ENCODE measurements at places on chromosomes 5 and 9. TPM values are rescaled to one million over a fixed set of nuclear protein-coding genes. Genes with fewer than 3 reads are reported as not detected.

Gene GARIN3
- not detected for total RNA-seq

Gene SNCAIP
- total RNA-seq = 0.50 TPM

Gene PDLIM4
- total RNA-seq = 0.93 TPM

Gene CLPTM1L
- 255 TPM for total RNA-seq

Gene RXFP3
- total RNA-seq = not detected

Gene F12
- 256 TPM for total RNA-seq

Gene GPX8
- total RNA-seq = 1.0 TPM

Gene DCAF12
- 19.1 TPM for total RNA-seq

Gene TXNDC8
- total RNA-seq = not detected

Gene CDO1
- 472 TPM for total RNA-seq

Gene IER5L
- 3.0 TPM for total RNA-seq

- no peak overlapping the region for H3K27ac ChIP-seq
- DNase-seq = no peak
- no peak overlapping the region for H3K4me3 ChIP-seq
These were observed 106.5 kb upstream of the PRRC1 start for GRCh38 chr5:127410959-127411358.

- no peak for DNase-seq
- no peak overlapping the region for H3K27ac ChIP-seq
- no peak overlapping the region for H3K4me3 ChIP-seq
- no peaks in the 10 kb centered on the region for H3K36me3 ChIP-seq
- H3K4me1 ChIP-seq = no peaks in the 10 kb centered on the region
These were observed 15.6 kb upstream of the EPB41L4B start for GRCh38 chr9:109336409-109336808.

GRCh38 chr5:149358294-149358651 lies 427 bp downstream of the PCYOX1L start:
- H3K4me3 ChIP-seq = peak overlapping the region; percentile 61
- H3K27ac ChIP-seq = peak overlapping the region; percentile 25
- no peaks in the 10 kb centered on the region for H3K27me3 ChIP-seq
- peak; percentile 44 for DNase-seq
- peaks cover 10% of the 10 kb centered on the region for H3K4me1 ChIP-seq
- H3K36me3 ChIP-seq = peaks cover 5% of the 10 kb centered on the region

GRCh38 chr9:7432989-7433388 lies 366.6 kb downstream of the DMAC1 start:
- no peaks in the 10 kb centered on the region for H3K4me1 ChIP-seq
- H3K27me3 ChIP-seq = no peaks in the 10 kb centered on the region
- H3K27ac ChIP-seq = no peak overlapping the region
- H3K4me3 ChIP-seq = no peak overlapping the region

- no peaks in the 10 kb centered on the region for H3K27me3 ChIP-seq
- no peak overlapping the region for H3K27ac ChIP-seq
- no peaks in the 10 kb centered on the region for H3K4me1 ChIP-seq
These were observed 110.1 kb upstream of the LRRTM2 start for GRCh38 chr5:138985256-138985655.

DNA sequence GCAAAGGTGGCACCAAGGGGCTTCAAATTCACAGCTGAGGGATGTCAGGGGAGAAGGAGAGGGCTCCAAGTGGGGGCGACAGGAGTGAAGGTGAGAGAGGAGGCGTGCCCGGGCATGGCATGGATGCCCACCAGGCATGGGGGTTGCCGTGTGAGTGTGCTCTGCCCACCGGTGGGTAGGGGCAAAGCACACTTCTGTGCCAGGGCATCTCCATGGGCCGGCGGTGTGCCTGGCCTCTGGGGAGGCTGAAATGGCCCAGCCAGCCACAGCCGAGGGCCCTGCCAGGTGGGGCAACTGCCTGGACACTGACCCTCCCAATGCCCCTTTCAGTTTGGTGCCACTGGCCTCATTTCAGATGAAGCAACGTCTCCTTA lies 14.0 kb upstream of the RNU6ATAC start:
- no peak overlapping the region for H3K4me3 ChIP-seq
- DNase-seq = no peak
- no peaks in the 10 kb centered on the region for H3K27me3 ChIP-seq
- H3K27ac ChIP-seq = peak overlapping the region; percentile 93

GRCh38 chr5:139955053-139955605 lies 88.0 kb downstream of the NRG2 start:
- H3K27ac ChIP-seq = no peak overlapping the region
- DNase-seq = no peak
- H3K4me3 ChIP-seq = no peak overlapping the region
- no peaks in the 10 kb centered on the region for H3K4me1 ChIP-seq
- no peaks in the 10 kb centered on the region for H3K36me3 ChIP-seq
- H3K27me3 ChIP-seq = no peaks in the 10 kb centered on the region

DNA sequence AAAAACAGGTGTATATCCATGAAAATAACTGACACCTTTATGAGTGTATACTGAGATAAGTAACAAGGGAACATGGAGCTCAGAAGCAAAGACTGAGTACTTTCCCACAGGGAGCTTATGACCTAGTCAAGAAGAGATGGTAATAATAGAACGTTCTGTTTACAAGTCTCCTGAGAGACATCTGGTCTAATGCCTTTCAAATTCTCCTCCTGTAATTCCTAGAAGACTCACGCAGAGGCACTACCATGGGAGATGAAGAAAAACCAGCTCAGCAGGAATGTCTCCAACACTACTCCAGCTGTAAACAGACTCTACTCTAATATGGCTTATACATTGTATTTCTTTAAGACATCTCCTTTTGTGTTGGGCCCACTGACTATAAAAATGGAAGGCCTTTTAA lies 503.6 kb upstream of the TUSC1 start:
- H3K4me1 ChIP-seq = no peaks in the 10 kb centered on the region
- no peak overlapping the region for H3K4me3 ChIP-seq
- no peaks in the 10 kb centered on the region for H3K36me3 ChIP-seq
- DNase-seq = no peak
- no peak overlapping the region for H3K27ac ChIP-seq

DNA sequence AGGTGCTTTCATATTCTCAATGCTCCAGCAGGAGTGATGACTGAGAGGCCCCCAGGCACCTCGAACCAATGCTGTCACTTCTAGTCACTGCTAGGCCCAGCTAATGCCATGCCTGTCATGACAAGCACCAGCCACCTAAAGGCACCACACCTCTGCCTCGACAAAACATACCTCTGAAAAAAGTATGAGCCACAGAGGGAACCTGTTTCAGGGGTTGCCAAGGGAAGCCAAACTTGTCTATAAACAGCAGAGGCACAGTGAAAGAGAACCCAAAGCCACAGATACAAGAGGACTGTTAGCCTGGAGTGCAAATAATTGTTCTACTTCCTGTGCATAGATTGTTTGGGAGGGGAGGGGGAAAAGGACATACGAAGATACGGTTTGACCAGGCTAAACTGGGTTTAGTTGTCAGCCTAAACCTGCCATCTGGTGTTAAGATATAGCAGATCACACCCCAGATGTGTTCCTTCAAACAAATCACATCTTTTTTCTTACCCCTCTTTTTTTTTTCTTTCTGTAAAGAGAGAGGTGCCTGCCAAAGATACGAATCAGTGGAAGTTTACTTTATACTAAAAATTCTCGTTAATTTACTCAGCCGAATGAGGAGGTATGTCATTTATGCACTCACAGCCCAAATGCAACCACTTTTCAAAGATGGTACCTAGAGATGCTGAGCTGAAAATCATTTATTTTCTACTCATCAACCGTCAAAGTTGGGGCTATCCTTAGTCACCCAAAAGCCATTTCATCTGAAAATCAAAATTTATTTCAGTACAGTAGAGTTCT lies 45.7 kb downstream of the BNC2 start:
- no peak for DNase-seq
- no peak overlapping the region for H3K27ac ChIP-seq
- H3K4me3 ChIP-seq = no peak overlapping the region
- no peaks in the 10 kb centered on the region for H3K36me3 ChIP-seq
- H3K4me1 ChIP-seq = no peaks in the 10 kb centered on the region

GRCh38 chr5:169577951-169578350 lies 5.6 kb upstream of the SPDL1 start:
- no peaks in the 10 kb centered on the region for H3K4me1 ChIP-seq
- DNase-seq = no peak
- no peaks in the 10 kb centered on the region for H3K27me3 ChIP-seq
- H3K36me3 ChIP-seq = no peaks in the 10 kb centered on the region

GRCh38 chr9:134814598-134815215 lies 65.9 kb upstream of the FCN2 start:
- H3K36me3 ChIP-seq = no peaks in the 10 kb centered on the region
- no peak overlapping the region for H3K4me3 ChIP-seq
- no peak for DNase-seq
- H3K27ac ChIP-seq = no peak overlapping the region

DNA sequence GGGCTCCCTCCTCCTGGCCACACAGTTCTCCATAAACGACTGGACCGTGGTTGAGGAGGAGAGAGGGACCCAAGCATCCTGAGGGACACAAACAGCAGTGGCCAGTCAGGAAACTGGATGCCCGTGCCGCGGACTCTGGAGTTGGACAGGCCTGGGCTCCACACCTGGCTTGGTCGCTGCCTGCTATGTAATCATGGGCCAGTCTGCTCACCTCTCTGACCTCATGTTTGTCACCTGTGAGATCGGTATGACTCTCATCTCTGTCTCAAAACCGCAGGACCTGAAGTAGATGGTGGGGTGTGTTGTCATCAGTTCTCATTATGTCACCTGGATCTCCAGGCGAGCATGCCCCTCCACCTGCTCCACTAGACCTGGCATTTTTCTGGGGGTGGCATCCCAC lies 14.5 kb downstream of the CXXC5 start:
- H3K4me1 ChIP-seq = peaks cover 71% of the 10 kb centered on the region
- DNase-seq = no peak
- H3K36me3 ChIP-seq = no peaks in the 10 kb centered on the region
- H3K27me3 ChIP-seq = no peaks in the 10 kb centered on the region

GRCh38 chr5:81819556-81820317 lies 68.8 kb upstream of the SSBP2 start:
- no peaks in the 10 kb centered on the region for H3K36me3 ChIP-seq
- no peak overlapping the region for H3K4me3 ChIP-seq
- no peaks in the 10 kb centered on the region for H3K27me3 ChIP-seq
- no peak overlapping the region for H3K27ac ChIP-seq
- no peaks in the 10 kb centered on the region for H3K4me1 ChIP-seq

DNA sequence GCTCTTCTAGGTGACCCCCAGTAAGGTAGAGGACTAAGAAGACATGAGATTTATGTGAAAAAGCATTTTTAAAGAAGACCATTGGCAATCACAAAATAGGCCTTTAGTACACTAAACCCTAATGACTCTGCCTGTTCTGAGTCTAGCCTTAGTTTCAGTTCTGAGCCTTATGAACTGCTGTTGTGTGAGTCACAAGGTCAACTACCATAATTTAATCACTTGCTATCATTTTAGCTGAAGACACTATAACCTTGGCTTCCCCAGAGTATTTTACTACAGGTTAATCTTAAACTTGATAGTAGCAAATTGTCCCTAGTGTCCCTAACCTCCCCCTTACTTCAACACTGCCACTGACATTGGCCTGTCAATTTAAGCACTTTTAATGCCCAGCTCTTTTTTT lies 34.4 kb downstream of the APC start:
- peaks cover 8% of the 10 kb centered on the region for H3K36me3 ChIP-seq
- no peak overlapping the region for H3K4me3 ChIP-seq
- H3K27ac ChIP-seq = no peak overlapping the region
- no peaks in the 10 kb centered on the region for H3K27me3 ChIP-seq
- no peak for DNase-seq

DNA sequence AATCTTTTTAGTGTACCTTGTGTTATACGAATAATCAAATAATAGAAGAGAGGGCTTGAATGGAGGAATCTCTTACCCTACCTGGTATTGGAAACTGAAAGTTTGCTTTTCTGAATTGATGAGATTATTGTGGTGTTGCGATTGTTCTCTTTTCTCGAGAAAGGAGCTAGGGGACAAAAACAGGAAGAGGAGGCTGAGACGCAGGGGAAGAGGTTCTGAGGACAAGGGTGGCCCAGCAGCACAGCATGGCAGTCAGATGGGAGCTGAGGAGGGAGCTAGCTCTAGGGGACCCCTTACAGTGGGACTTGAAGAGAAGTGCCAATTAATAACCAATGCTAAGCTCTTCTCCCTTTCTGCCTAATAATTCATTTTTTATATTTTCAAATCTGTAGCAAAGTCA lies 183.3 kb upstream of the DMAC1 start:
- H3K36me3 ChIP-seq = no peaks in the 10 kb centered on the region
- H3K4me1 ChIP-seq = no peaks in the 10 kb centered on the region
- H3K27me3 ChIP-seq = no peaks in the 10 kb centered on the region
- no peak for DNase-seq
- no peak overlapping the region for H3K27ac ChIP-seq

DNA sequence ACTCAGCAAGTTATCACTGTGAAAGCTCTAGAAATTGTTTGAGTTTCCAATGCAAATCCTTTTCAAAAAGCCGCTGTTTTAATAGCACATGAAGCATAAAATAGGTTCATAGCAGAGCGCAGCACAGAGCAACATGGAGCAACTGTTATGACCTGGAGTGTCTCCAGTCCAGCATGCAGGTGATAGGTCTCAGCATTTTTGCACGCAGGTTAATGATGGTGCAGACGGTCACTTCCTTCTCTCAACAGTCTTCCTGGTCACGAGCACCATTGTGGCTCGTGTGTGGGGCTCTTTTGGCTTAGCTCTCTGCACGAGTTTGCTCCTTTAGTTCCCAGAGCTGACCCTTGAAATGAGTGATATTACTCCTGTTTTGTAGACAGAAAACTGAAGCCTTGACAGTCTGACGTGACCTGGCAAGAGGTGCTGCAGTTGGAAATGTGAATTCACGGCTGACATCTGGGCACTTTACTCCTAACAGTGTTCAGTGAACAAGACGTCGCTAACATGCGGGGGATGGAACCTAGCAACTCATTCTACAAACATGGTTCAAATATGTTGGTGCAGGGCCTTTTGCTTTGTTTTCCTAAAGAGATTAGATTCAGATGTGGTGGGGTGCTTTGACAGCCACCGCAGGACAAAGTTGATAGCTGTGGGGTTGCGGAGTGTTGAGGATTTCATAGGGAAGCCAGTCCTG lies 10.0 kb downstream of the TENT4A start:
- no peaks in the 10 kb centered on the region for H3K27me3 ChIP-seq
- H3K4me3 ChIP-seq = no peak overlapping the region
- H3K4me1 ChIP-seq = peaks cover 23% of the 10 kb centered on the region
- no peak for DNase-seq
- no peak overlapping the region for H3K27ac ChIP-seq

Data from liver (tissue), 10 donors.